Activated T-cell treated with anti-CD3 and anti-CD28 coated beads, Interleukin-2, amount 50 U/mL, for 4 hours (primary cell): ENCODE measurements at places on chromosomes 7 and 10. TPM values are rescaled to one million over a fixed set of nuclear protein-coding genes. Genes with fewer than 3 reads are reported as not detected.
A peak's percentile ranks its signal among the peaks of the same experiment; 100 is the strongest.

Gene CTAGE8
- total RNA-seq: 0.14 TPM

DNA sequence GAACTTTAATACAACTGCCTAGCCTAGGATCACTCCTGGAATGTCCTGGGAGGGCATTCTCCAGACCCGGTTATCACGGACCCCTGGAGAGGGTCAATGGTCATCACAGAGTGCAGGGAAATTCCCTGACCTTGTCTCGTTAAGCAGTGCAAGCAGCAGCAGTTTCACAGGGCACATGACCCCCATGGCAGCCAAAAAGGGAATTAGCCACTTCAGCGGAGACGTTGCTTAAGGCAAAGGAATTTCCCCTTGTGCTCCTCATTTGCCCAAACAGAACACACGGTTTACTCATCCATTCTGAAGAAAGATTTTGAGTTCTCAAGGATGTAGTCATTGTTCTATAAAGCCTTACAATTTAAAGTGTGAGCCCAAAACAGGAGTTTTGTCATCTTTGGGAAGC lies 260.3 kb downstream of the SNX13 start:
- no peak for DNase-seq

- DNase-seq: no peak
Measured at GRCh38 chr10:87734987-87735827, 75.5 kb downstream of the PAPSS2 start.

GRCh38 chr10:117175901-117176534 lies 21.3 kb upstream of the KCNK18 start:
- DNase-seq: peak; percentile 73

GRCh38 chr10:93383562-93383981 lies 98.6 kb downstream of the MYOF start:
- DNase-seq: no peak

DNA sequence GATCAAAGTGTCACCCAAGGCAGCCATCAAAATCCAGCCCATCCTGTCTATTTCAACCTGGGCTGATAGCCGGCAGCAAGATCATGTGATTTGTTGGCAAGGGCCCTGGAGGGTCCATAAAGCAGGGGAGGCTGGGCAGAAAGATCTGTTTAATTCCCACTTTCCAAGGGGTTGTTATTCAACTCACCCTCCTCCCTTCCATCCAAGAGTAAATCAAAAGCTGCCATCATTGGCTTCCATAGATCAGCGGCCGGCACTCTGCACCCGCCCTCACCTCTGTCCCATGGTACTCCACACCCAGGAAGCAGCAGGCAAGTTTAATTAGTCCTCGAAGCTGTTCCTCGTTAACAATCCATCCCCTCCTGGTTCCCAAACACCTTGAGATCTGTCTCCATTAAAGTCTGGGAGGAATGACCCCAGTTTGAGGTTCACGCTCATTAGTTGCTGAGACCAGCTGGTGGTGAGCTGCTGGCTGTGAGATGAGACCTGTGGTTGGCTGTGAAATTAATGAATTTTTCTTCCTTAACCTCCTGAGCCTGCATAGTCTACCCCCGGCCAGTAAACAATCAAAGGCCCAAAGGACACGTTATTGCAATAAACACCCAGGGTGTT lies 120.6 kb upstream of the CHST15 start:
- DNase-seq: no peak

DNA sequence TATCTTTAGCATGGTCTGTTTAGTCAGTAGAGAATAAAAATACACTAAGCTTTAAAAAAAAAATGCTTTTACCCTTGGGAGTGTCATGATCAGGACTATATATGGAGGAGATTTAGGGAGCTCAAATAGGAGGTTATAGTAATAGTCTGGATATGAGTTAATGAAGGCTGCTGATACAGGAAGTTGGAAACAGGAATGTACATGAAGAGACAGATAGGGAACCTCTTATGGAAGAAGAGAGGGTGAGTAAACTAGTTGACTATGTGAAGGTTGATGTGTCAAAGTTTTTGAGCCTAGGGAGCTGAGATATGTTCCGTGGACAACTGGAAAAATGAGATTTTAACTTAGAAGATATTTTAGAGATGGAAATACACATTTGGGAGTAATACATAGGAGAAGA lies 472.0 kb upstream of the FZD8 start:
- no peak for DNase-seq

GRCh38 chr7:55100544-55101327 lies 81.9 kb downstream of the EGFR start:
- no peak for DNase-seq

DNA sequence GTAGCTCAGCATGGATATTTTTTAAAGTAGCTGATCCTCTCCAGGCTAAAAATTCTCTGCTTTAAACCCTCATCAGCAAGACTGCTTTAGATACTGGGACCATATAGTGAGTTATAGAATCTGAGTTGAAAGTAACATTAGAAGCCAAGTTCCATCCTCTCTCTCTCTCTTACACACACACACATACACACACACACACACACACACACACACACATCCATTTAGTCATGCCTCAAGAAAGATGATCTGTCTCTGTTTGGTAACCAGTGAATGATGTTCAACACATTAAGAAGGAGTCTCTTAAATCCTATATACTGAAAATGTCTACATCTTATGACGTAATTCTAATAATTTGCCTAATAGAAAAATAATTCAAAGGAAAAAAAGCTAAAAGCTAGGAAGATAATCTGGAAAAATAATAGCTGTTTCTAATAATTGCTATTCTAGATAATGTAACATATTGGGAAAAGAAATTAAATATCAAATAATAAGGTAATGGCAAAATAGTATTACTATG lies 16.9 kb upstream of the ATP6V0A4 start:
- no peak for DNase-seq

GRCh38 chr7:11970132-11970531 lies 138.1 kb upstream of the THSD7A start:
- DNase-seq: no peak
